Thymus (tissue), 14 donors: ENCODE measurements at places on chromosomes 5 and 9. TPM values are rescaled to one million over a fixed set of nuclear protein-coding genes. Genes with fewer than 3 reads are reported as not detected.

GRCh38 chr5:138033386-138033808 lies 518 bp upstream of the FAM13B start:
- H3K27me3 ChIP-seq = no peaks in the 10 kb centered on the region
- peaks cover 3% of the 10 kb centered on the region for H3K36me3 ChIP-seq
- peak overlapping the region; percentile 97 for H3K27ac ChIP-seq
- peaks cover 27% of the 10 kb centered on the region for H3K4me1 ChIP-seq
- no peak for DNase-seq

DNA sequence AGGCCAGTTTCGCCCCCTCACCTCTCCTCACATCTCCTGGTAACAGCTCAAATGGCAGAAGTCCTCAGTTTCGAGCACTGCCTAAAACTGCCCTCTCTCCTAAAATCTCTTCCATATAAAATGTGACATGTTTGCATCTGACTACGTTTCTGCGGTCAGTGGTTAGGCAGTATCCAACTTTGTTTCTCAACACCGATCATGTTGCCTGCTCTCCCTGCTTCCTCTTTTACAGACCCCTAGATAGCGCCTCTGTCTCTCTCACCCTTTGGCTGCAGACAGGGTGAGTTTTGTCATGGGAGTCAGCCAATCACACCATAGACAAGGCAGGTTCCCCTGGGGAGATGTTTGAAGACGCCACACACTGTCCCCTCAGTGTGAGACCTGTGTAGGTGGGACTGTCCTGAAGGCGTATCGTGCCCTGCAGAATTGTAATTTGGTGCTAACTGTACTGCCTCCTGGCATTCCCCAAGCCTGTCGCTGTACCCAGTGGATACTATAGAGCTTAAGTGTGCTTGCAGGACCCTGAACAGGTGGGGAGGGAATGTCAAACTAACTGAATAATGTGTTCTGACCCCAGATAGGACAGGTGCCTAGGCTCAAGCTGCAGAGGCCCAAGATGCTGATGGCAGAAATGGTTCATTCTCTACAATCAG lies 1.1 kb downstream of the HEXB start:
- H3K4me3 ChIP-seq = peak overlapping the region; percentile 76
- peak; percentile 26 for DNase-seq
- no peaks in the 10 kb centered on the region for H3K36me3 ChIP-seq
- H3K27ac ChIP-seq = no peak overlapping the region
- H3K27me3 ChIP-seq = no peaks in the 10 kb centered on the region
- H3K4me1 ChIP-seq = peaks cover 14% of the 10 kb centered on the region

DNA sequence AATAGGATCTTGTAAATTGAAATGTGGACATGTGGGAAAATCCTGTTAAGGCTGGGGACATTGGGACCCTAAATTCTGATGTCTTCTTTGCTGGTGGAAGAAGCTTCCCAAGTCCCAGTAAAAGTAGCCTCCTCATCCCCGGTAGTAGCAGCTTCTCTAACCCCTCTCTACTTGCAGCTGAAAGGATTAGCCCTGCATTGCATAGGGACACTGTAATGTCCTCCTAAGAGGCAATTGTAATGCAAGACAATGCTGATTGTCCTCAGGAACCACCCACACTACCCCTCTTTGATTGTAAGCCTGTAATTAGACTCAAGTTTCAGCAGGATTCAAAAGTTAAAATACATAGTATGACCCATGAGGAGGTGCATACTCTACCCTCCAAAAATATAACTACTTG lies 1938.4 kb upstream of the C9orf72 start:
- no peak overlapping the region for H3K27ac ChIP-seq
- no peak overlapping the region for H3K4me3 ChIP-seq
- H3K27me3 ChIP-seq = no peaks in the 10 kb centered on the region
- H3K4me1 ChIP-seq = no peaks in the 10 kb centered on the region
- H3K36me3 ChIP-seq = no peaks in the 10 kb centered on the region

GRCh38 chr5:96463091-96463490 lies 30.0 kb upstream of the PCSK1 start:
- no peaks in the 10 kb centered on the region for H3K27me3 ChIP-seq
- H3K36me3 ChIP-seq = no peaks in the 10 kb centered on the region

DNA sequence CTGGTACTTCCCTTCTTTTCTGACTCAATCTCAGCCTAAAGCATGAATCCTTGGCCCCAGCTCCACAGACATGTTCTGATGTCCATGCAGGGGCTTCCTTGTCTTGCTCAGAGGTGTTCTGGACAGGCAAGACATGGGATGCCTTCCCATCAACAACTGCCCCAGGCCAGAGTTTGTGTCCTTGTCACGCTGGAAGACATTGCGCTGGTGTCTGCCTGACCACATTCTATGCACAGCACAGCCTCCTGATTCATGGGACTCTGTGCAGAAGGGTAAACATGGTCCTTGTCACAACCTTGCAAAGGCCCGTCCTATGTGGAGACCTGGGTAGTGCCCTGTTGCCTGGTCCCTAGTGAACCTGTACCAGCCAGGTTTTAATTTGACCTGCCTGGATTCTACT lies 212.2 kb downstream of the FSTL4 start:
- DNase-seq = no peak
- H3K27ac ChIP-seq = no peak overlapping the region
- H3K27me3 ChIP-seq = no peaks in the 10 kb centered on the region
- peaks cover 5% of the 10 kb centered on the region for H3K4me1 ChIP-seq
- no peaks in the 10 kb centered on the region for H3K36me3 ChIP-seq

DNA sequence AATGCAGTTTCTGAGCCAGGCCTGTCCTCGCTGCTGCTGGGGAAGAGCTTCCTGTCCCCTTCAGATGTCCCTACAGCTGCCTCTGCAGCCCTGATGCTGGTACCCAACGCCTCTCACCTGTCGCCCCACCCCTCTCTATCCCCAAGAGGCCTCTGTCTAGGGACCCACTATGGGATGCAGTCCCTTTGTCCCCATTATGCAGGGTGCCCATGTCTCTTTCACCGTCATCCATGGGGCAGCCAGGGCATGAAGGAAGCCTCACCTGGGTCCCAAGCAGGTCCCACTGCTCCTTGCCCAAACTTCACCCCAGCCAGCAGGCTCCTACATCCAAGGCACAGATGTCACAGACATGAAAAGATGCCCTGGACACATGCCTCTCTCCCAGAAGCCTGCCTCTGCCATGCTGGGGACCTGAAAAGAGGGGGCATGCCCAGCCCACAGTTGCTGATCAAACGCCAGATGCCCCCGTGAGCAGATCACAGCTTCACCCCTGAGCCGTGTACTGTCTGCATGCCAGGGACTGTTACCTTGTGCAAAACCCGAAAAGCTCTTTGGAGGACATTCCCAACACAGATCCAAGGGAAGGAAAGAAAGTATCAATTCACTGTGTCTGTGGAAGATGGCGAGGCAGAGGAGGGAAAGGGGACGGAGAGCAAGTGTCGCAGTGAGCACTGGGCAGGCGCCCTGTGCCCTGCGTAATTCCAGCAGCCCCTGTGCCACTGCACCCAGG lies 81.0 kb downstream of the ADAMTS2 start:
- H3K36me3 ChIP-seq = no peaks in the 10 kb centered on the region
- no peak overlapping the region for H3K4me3 ChIP-seq
- H3K27ac ChIP-seq = no peak overlapping the region
- DNase-seq = no peak
- peaks cover 12% of the 10 kb centered on the region for H3K27me3 ChIP-seq

GRCh38 chr9:30630459-30630858 lies 1754.0 kb upstream of the ACO1 start:
- no peaks in the 10 kb centered on the region for H3K4me1 ChIP-seq
- no peaks in the 10 kb centered on the region for H3K36me3 ChIP-seq
- no peak for DNase-seq

- no peaks in the 10 kb centered on the region for H3K27me3 ChIP-seq
- H3K36me3 ChIP-seq = no peaks in the 10 kb centered on the region
- no peak overlapping the region for H3K27ac ChIP-seq
- no peak for DNase-seq
- H3K4me3 ChIP-seq = no peak overlapping the region
- H3K4me1 ChIP-seq = no peaks in the 10 kb centered on the region
Observed at GRCh38 chr9:119181561-119181960, 187.7 kb downstream of the BRINP1 start.

DNA sequence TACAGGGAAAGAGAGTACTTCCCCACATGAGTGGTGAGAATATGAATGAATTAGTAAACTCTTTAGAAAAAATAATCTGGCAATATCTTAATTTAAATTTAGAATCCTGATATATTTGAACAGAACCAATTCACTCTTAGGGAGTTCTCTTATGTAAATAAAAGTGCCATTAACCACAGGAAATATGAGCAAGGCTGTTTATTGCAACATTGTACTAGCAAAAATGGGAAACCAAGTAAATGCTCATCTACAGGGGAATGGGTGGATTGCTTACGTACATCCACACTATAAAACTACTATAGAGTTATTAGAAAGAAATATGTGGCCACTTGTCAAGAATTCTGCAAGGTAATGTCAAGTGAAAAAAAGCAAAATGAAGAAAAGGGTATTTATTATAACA lies 274.5 kb downstream of the TLE1 start:
- no peak for DNase-seq
- no peak overlapping the region for H3K27ac ChIP-seq
- no peaks in the 10 kb centered on the region for H3K4me1 ChIP-seq
- H3K4me3 ChIP-seq = no peak overlapping the region
- no peaks in the 10 kb centered on the region for H3K36me3 ChIP-seq

- H3K4me1 ChIP-seq = peaks cover 20% of the 10 kb centered on the region
- H3K27ac ChIP-seq = no peak overlapping the region
- no peak for DNase-seq
- peaks cover 32% of the 10 kb centered on the region for H3K27me3 ChIP-seq
- no peak overlapping the region for H3K4me3 ChIP-seq
Observed at GRCh38 chr9:21993007-21993406, 1.2 kb downstream of the CDKN2A start.

- DNase-seq = no peak
- no peak overlapping the region for H3K4me3 ChIP-seq
- no peak overlapping the region for H3K27ac ChIP-seq
- no peaks in the 10 kb centered on the region for H3K4me1 ChIP-seq
Observed at GRCh38 chr5:164010900-164011299, 505.5 kb downstream of the MAT2B start.

DNA sequence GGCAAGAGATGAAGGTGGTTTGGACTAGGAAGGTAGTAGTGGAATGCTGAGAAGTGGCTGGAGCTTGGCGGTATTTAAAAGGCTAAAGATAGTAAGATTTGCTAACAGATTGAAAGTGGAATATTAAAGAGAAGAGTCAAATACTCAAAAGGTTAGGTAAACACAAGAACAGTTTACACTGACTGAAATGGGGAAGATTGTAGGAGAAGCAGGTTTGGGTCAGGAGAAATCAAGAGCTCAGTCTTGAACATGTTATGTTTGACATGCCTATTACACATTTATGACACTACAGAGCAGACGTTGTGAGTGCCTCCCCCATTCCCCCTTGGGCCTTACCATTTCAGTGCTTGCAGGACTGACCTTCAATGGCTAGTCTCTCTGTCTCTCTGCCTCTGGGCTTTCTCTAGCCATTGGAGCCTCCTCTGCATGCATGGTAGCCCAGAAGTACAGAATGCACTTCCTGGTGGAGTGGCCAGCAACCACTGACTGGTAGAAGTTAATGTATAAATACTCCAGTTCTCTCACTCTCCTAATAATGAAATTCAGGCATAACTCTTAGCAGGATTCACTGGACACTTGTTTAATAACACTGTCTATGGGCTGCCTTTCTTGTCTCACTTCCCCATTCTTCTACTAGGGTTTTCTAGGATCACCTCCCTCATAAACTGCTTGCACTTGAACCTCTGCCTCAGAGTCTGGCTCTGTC lies 56.8 kb downstream of the HMGCS1 start:
- H3K4me3 ChIP-seq = no peak overlapping the region
- no peaks in the 10 kb centered on the region for H3K36me3 ChIP-seq
- H3K27ac ChIP-seq = no peak overlapping the region
- H3K4me1 ChIP-seq = no peaks in the 10 kb centered on the region
- no peaks in the 10 kb centered on the region for H3K27me3 ChIP-seq

- H3K36me3 ChIP-seq = no peaks in the 10 kb centered on the region
- no peaks in the 10 kb centered on the region for H3K4me1 ChIP-seq
- H3K27ac ChIP-seq = no peak overlapping the region
- H3K4me3 ChIP-seq = no peak overlapping the region
- H3K27me3 ChIP-seq = no peaks in the 10 kb centered on the region
Observed at GRCh38 chr5:61402244-61402823, 70.3 kb downstream of the ZSWIM6 start.

GRCh38 chr9:105879181-105879580 lies 184.8 kb downstream of the TMEM38B start:
- H3K4me1 ChIP-seq = no peaks in the 10 kb centered on the region
- no peak overlapping the region for H3K27ac ChIP-seq
- DNase-seq = no peak
- no peaks in the 10 kb centered on the region for H3K36me3 ChIP-seq
- no peak overlapping the region for H3K4me3 ChIP-seq
- no peaks in the 10 kb centered on the region for H3K27me3 ChIP-seq

GRCh38 chr5:77983482-77984199 lies 207.5 kb upstream of the TBCA start:
- H3K4me1 ChIP-seq = no peaks in the 10 kb centered on the region
- DNase-seq = no peak
- H3K36me3 ChIP-seq = no peaks in the 10 kb centered on the region
- H3K4me3 ChIP-seq = no peak overlapping the region
- H3K27ac ChIP-seq = no peak overlapping the region
- peaks cover 2% of the 10 kb centered on the region for H3K27me3 ChIP-seq

DNA sequence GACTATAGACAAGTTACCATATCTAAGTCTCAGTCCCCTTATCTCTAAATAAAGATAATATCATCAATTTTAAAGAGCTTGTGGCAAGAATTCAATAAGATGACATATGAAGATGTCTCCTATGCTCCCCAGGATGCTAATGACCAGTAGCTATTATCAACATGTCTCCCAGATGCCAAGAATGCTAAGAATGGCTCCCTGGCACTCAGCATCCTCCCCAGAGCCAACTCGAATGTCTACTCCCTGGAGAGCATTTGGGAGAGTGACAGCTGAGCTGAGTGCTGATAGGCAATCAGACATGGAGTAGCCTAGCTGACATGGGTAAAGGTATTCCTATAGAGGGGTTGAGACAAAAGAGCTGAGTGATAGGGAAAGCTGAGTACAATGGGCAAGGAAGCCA lies 15.9 kb downstream of the P4HA2 start:
- no peaks in the 10 kb centered on the region for H3K36me3 ChIP-seq
- peaks cover 11% of the 10 kb centered on the region for H3K4me1 ChIP-seq
- H3K27me3 ChIP-seq = no peaks in the 10 kb centered on the region
- H3K4me3 ChIP-seq = no peak overlapping the region

DNA sequence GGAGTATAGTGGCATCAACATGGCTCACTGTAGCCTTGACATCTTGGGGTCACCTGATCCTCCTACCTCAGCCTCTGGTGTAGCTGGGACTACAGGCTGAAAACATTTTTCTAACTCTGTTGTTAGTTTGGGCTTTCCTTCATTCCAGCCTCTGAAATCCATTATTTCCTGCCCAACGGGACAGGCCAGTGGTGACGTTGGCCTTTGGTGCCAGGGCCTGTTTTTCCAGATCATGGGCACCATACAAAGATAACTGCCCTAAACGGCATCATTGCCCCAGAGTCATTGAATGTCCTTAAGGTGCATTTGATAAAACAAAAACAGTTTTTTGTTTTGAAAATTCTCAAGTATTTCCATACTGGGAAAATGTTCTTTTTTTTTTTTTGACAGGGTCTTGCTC lies 32.1 kb downstream of the PIK3R1 start:
- peaks cover 25% of the 10 kb centered on the region for H3K4me1 ChIP-seq
- no peaks in the 10 kb centered on the region for H3K27me3 ChIP-seq
- peaks cover 5% of the 10 kb centered on the region for H3K36me3 ChIP-seq
- no peak for DNase-seq
- H3K4me3 ChIP-seq = no peak overlapping the region

The PCDHA9 gene
- not detected for total RNA-seq

The HSPB3 gene
- total RNA-seq = 0.94 TPM

The UBE2QL1 gene
- total RNA-seq = 0.42 TPM

The PTGR1 gene
- 8.0 TPM for total RNA-seq

The FOXB2 gene
- total RNA-seq = not detected

The GPRIN1 gene
- 2.7 TPM for total RNA-seq

The ANKRD55 gene
- total RNA-seq = 3.5 TPM

The SAXO1 gene
- 0.09 TPM for total RNA-seq

The PCDHGC5 gene
- 0.19 TPM for total RNA-seq

The BAAT gene
- total RNA-seq = 0.09 TPM

The MORN5 gene
- total RNA-seq = not detected

The EQTN gene
- 0.05 TPM for total RNA-seq

The TJP2 gene
- 31.5 TPM for total RNA-seq
